ENCODE measurements at places on chromosomes 1 and 21. TPM values are rescaled to one million over a fixed set of nuclear protein-coding genes. Genes with fewer than 3 reads are reported as not detected.

LAD1 gene
- 2.2 TPM for total RNA-seq

SLC37A1 gene
- not detected for total RNA-seq

GBP7 gene
- total RNA-seq: not detected

- DNase-seq: no peak
Observed at GRCh38 chr1:212979340-212980122, 29.2 kb downstream of the VASH2 start.

GRCh38 chr1:7584157-7584556 is 186.9 kb upstream of the VAMP3 start:
- no peak for DNase-seq

DNA sequence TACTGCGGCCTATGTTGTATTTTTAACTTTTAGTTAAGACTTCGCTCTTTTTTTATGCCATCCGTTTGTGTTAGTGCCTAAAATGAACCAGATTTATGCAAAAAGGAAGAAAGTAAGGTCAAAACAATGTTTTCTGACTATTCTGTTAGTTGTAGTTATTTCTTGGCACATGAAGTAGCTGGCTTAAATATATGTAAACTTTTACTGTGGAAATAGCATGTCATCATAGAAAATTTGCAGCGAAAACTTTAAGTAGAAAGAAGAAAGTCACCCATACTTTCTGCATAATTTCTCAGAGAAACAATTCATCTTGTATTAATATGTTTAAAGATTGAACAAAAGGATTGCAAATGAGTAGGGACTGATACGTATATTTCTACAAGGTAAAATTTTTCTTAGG is 106.4 kb downstream of the NEK7 start:
- no peak for DNase-seq

DNA sequence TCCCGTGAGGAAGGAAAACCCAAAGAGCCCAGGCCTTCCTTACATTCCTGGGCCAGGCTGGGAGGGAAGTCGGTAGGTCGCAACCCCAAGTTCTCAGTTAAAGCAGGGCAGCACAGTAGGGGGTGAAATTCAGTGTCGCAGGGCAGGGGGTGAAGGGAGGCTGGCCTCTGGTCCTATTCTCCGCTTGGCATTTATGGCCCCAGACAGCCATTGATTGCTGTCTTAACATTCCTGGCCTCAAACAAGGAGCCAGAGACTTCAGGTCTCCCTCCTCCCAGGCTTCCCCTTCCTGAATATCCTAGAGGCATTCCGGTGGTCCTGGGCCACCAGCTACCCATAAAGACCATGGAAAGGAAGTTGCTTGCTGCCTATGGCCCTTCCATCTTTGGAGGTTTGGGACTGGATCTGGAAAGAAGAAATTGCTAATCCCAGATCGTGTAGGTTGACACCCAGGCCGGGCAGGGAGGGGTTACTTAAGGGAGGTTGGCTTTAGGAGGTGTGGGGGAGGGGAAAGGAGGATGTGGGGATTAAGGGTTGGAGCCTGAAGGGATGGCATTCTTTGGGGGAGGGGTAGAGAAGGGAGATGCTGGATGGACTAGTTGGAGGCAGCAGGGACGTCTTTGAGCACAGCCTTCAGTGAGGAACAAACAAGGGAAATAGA is 1.7 kb downstream of the LIN28A start:
- DNase-seq: no peak

DNA sequence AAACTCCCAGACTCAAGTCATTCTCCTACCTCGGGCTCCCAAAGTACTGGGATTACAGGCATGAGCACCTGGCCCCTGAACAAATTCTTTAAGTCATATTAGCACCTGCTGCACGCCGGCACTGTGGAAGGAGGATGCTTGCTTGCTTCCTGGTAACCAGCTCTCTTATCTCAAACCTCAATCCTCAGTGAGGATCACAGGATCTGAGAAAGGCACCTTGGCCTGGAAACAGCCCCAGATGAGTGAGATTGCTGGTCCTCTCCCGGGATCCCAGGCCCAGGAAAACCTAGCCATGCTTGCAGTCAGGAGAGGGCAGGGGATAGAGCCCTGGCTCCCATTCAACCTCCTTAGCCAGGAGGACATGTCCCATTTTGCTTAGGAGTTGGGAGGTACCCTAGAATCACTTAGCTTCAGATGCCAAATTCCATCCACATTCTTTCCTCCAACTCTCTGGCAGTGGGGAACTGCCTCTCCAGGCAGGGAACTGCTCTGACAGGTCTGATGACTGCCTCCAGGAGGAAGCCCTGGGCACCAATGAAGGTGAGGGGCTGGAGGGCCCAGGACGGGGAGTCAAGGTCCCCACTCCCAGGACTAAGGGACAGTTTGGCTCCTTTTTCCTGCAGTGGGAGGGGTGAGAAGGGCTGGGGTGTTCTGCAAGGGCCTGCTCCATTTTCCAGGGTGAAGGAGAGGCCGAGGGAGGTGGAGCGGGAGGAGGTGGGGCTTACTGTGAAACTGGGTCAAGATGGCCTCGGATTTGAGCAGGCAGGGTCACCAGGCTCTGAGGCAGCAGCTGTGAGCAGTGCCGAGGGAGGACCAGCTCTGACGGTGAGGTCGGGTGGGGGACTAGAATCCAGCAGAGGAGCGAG is 9.5 kb downstream of the GPR37L1 start:
- DNase-seq: no peak

DNA sequence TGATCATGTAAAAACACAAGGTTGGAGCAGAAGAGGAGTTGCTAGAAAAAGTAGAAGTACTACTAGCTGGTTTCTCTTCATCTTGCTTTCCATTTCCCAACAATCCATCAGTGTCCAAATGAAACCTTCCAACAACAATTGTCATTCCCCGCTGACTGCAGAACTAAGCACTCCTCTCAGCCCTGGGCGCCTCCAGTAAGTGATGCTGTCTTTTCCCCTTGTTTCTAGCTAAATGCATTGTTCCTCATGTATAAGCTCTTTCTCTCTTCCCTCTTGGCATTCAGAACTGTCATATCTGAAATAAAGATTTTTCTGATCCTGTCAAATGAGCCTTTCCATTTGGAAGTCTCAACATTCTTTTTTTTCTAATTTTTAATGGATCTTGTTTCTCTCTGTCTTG is 68.7 kb downstream of the FCRL5 start:
- no peak for DNase-seq

- DNase-seq: peak; percentile 99
Observed at GRCh38 chr21:35051287-35051818, 2.3 kb upstream of the RUNX1 start.

DNA sequence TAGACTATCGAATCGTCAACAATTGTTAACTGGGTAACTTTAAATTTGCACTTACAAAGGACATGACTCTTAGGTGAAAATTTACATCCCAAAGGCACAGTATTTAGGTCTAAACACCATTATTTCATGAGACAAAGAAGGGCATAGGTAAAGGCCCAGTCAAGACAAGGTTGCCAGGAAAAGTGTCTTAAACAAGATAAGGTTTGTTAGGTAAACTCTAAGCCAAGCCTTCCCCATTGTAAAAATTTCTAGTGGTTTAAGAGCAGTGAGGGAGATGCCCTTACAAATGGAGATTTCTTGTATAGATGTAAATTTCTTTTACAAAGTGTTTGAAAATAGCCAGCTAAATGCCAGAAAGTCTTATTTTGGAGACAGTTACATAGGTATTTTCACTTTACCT is 36.9 kb upstream of the FNBP1L start:
- DNase-seq: no peak

GRCh38 chr21:37568916-37569315 is 202.3 kb downstream of the DYRK1A start:
- no peak for DNase-seq

GRCh38 chr1:11882814-11883538 is 24.2 kb upstream of the NPPB start:
- no peak for DNase-seq

GRCh38 chr1:112743174-112744008 is 28.3 kb upstream of the PPM1J start:
- DNase-seq: no peak

Data from LHCN-M2 (cell line).